ENCODE measurements at places on chromosomes 6 and 20. TPM values are rescaled to one million over a fixed set of nuclear protein-coding genes. Genes with fewer than 3 reads are reported as not detected.

COX4I2 gene
- total RNA-seq: not detected

IER3 gene
- total RNA-seq: 37.1 TPM

TULP1 gene
- total RNA-seq: not detected

ZC2HC1B gene
- total RNA-seq: not detected

TXNDC5 gene
- 254 TPM for total RNA-seq

ATP5F1E gene
- total RNA-seq: 83.9 TPM

ATP9A gene
- total RNA-seq: 31.7 TPM

TNFRSF21 gene
- 1.6 TPM for total RNA-seq

HLA-DMA gene
- total RNA-seq: 3.1 TPM

DDX43 gene
- total RNA-seq: not detected

PRPH2 gene
- 0.30 TPM for total RNA-seq

Data from HFFc6 (cell line).